ENCODE measurements at places on chromosomes 6 and 20. TPM values are rescaled to one million over a fixed set of nuclear protein-coding genes. Genes with fewer than 3 reads are reported as not detected.
A peak's percentile ranks its signal among the peaks of the same experiment; 100 is the strongest.

- no peak overlapping the region for H3K4me3 ChIP-seq
- no peaks in the 10 kb centered on the region for H3K4me1 ChIP-seq
- H3K36me3 ChIP-seq: no peaks in the 10 kb centered on the region
- H3K27me3 ChIP-seq: no peaks in the 10 kb centered on the region
- no peak overlapping the region for H3K27ac ChIP-seq
- no peak for DNase-seq
These were observed 66.6 kb downstream of the PRND start for GRCh38 chr20:4788314-4788713.

- no peaks in the 10 kb centered on the region for H3K27me3 ChIP-seq
- H3K4me3 ChIP-seq: no peak overlapping the region
- no peak overlapping the region for H3K27ac ChIP-seq
- no peaks in the 10 kb centered on the region for H3K36me3 ChIP-seq
These were observed 12.6 kb downstream of the SERPINB6 start for GRCh38 chr6:2958776-2959175.

GRCh38 chr20:41232973-41233926 lies 84.3 kb downstream of the ZHX3 start:
- no peak for DNase-seq
- no peak overlapping the region for H3K4me3 ChIP-seq
- no peaks in the 10 kb centered on the region for H3K4me1 ChIP-seq
- no peaks in the 10 kb centered on the region for H3K36me3 ChIP-seq
- H3K27ac ChIP-seq: no peak overlapping the region
- H3K27me3 ChIP-seq: no peaks in the 10 kb centered on the region

DNA sequence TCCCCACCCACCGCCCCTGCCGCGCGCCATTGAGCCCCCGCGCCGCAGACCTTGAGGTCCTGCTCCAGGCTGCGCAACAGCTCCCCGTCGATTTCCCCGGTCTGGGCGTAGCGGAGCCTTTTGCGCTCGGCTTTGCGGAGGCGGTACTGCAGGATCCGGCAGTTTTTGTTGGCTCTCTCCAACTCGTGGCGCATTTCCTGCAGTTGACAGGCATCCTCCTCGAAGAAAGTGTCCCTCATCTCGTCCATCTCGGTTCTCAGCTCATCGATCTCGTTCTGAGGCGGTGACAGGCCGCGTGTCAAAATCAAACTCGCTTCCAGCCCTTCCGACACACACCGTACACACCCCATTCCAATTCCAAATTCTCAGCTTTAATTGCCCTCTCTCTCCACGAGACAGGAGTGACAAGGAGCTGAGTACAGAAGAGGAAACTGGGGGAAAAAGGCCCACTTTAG lies 4.3 kb downstream of the MTCL3 start:
- H3K36me3 ChIP-seq: no peaks in the 10 kb centered on the region
- peak overlapping the region; percentile 56 for H3K4me3 ChIP-seq
- DNase-seq: peak; percentile 23
- peaks cover 14% of the 10 kb centered on the region for H3K4me1 ChIP-seq
- H3K27ac ChIP-seq: no peak overlapping the region

The SDHAF4 gene
- total RNA-seq: 12.0 TPM

DNA sequence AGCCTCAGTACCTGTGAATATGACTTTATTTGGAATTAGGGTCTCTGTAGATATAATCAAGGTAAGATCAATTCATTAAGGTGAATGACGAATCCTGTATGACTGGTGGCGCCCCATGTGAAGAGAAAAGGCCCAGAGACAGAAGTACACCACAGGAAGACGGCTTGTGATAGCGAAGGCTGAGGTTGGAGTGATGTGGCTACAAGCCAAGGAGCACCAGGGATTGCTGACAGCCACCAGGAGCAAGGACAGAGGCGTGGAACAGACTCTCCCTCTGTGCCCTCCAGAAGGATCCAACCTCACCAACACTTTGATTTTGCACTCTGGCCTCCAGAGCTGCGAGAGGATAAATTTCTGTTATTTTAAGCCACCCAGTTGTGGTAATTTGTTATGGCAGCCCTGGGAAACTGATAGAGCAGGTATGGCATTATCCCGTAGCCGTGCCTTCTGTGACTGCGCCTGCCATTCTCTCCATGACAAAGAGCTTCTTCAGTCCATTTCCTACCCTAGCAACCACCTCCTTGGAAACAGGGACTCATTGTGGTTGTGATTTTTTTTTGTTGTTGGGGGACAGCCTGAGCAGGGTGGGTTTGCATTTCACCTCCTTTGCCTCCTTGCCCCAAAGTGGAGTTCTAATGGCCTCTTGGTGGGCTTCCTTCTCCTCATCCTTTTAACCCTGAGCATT lies 29.6 kb downstream of the PTK7 start:
- H3K27ac ChIP-seq: no peak overlapping the region
- no peaks in the 10 kb centered on the region for H3K36me3 ChIP-seq
- no peak for DNase-seq

The ECT2L gene
- not detected for total RNA-seq

DNA sequence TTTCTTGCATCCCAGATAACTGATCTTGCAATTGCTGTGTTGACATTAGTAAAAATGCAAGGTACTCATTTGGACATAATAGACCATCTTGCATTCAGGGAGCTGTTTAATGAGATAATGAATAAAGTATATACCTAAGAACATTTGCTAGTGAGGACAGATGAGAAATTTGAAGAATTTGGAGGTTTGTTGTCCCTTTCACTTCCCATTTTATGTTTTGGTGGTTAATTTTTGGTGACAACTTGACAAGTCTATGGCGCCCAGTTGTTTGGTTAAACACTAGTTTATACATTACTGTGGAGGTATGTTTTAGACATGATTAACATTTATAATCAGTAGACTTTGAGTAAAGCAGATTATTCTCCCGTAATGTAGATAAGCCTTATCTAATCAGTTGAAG lies 300.2 kb upstream of the SYNCRIP start:
- H3K4me1 ChIP-seq: no peaks in the 10 kb centered on the region
- no peaks in the 10 kb centered on the region for H3K27me3 ChIP-seq
- no peak for DNase-seq
- H3K27ac ChIP-seq: no peak overlapping the region

The ACTL10 gene
- 8.0 TPM for total RNA-seq

The COL12A1 gene
- total RNA-seq: 3.6 TPM

GRCh38 chr6:90650041-90650940 lies 63.4 kb upstream of the MAP3K7 start:
- no peaks in the 10 kb centered on the region for H3K36me3 ChIP-seq
- no peak overlapping the region for H3K4me3 ChIP-seq
- no peaks in the 10 kb centered on the region for H3K27me3 ChIP-seq
- no peaks in the 10 kb centered on the region for H3K4me1 ChIP-seq

GRCh38 chr20:23362392-23363256 lies 642 bp downstream of the GZF1 start:
- H3K36me3 ChIP-seq: no peaks in the 10 kb centered on the region
- peaks cover 12% of the 10 kb centered on the region for H3K4me1 ChIP-seq
- DNase-seq: peak; percentile 46
- no peaks in the 10 kb centered on the region for H3K27me3 ChIP-seq
- peak overlapping the region; percentile 89 for H3K27ac ChIP-seq
- H3K4me3 ChIP-seq: peak overlapping the region; percentile 79

The PACSIN1 gene
- 0.05 TPM for total RNA-seq

GRCh38 chr6:150310539-150310938 lies 58.3 kb upstream of the IYD start:
- H3K36me3 ChIP-seq: no peaks in the 10 kb centered on the region
- no peak overlapping the region for H3K27ac ChIP-seq
- H3K27me3 ChIP-seq: no peaks in the 10 kb centered on the region
- no peak overlapping the region for H3K4me3 ChIP-seq
- H3K4me1 ChIP-seq: no peaks in the 10 kb centered on the region
